Stimulated activated CD4-positive, alpha-beta T cell treated with anti-CD3 and anti-CD28 coated beads, Interleukin-1b, Interleukin-23, amount 100 ng/mL, for 4 hours (primary cell): ENCODE measurements at places on chromosomes 3 and 15.

DNA sequence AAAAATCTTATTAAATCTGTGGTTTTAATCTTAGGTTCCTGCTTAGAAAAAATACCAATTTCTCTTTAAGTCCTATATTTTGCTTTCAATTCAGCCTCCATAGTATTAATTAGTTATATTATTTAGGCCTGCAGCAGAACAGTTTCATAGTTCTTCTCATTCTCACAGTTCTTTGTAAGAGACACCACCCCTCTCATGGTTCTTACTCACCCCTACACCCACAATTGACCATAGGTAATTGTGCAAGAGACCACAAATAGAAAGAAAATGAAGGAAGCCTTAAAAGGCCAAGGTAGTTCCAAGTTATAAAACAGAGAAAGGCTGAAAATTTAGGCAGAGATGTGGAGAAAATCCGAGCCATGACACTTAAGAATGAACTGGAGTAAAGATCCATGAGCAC lies 415.3 kb downstream of the TIGIT start:
- DNase-seq, result no peak

- no peak for DNase-seq
These were observed 7.6 kb upstream of the ACOX2 start for GRCh38 chr3:58544541-58544940.

DNA sequence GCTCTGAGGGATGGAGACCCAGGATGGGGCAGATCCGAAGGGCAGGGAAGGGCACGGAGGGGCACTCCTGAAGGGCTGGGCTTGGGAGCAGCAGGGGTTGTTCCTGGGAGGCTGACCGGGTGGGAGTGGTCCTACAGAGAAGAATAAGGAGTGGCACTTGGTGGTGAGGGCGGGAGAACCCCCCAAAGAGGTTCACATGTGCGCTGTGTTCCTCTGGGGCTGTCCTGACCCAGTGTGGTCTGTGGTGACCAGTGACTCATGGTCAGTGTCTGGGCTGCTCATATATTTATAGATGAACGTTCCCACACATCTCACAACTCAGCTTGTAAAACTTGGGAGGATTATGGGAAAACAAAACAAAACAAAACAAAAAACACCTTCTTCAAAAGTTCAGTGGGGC lies 10.0 kb downstream of the TRPM1 start:
- DNase-seq, result no peak

DNA sequence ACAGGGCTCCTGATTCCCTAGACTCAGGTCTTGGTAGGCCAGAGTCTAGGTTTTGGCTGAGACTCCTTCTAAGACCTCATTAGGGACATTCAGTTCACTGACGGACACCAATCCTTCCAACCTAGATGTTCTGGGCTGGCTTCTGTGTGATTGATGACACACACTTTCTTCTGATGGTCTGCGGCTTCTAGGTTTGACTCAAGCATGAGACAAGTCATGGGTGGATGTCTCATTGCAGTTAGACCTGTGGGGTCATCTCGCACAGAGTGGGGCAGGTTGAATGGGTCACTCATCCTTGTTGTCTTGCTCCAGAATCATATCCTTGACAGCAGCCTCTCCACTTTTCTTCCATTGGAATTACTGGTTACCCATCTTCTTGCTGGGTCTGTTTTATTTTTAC lies 35.8 kb downstream of the ARNT2 start:
- DNase-seq, result no peak

DNA sequence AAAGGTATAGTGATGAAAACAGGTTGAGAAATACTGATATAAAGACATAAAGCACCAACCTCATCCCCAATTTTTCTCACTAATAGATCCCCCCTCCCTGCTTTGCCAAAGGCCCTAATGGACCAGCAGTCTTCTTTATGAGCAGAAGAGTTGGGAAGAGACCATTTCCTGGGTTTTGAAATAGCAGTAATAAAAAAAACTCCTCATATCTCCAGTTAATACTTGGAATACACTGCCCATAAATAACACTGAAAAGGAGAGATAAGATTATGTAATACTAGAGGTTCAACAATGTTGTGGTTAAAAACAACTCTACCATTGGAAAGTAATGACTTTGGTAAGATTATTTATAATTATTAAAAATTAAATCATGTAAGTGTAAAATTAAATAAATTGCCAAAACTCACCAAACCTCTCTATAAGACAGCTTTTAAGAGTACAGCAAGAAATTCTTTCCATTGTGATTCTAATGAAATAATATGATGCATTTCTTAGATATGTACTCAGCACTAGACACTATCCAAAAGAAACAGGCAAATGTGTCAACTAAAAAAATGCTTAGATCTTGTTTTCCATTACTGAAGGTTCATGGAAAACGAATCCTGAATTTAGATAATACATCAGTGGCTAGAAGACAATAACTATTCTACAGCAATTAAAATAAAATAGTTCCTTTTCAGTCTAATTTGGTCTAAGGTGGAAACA lies 88.2 kb downstream of the FAIM start:
- DNase-seq, result no peak

DNA sequence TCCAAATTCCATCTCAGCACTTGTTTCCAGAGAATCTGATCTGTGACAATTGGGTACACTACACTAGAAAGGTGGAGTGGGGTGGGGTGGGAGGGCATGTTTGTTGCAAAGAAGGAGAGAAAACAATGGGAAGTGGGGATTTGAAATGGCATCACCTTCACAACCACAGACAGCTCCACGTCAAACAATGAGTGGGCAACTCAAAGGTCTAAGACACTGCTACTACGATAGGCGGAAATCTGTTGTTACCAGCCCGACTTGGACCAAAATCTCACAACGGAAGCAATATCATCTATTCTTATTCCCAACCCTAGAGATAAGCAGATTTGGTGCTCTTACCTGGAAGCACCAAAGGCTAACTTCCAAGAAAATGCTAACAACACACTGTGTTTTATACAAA lies 3.3 kb downstream of the CYP19A1 start:
- DNase-seq, result no peak
